ENCODE measurements at places on chromosomes 4 and X.

GRCh38 chr4:148842843-148843242 lies 400.6 kb upstream of the NR3C2 start:
- no peaks in the 10 kb centered on the region for H3K27me3 ChIP-seq
- H3K27ac ChIP-seq: no peak overlapping the region
- no peaks in the 10 kb centered on the region for H3K4me1 ChIP-seq
- H3K4me3 ChIP-seq: no peak overlapping the region
- H3K36me3 ChIP-seq: no peaks in the 10 kb centered on the region

GRCh38 chr4:93996895-93997294 lies 168.3 kb downstream of the ATOH1 start:
- H3K36me3 ChIP-seq: no peaks in the 10 kb centered on the region
- no peak overlapping the region for H3K27ac ChIP-seq
- no peak overlapping the region for H3K4me3 ChIP-seq
- DNase-seq: no peak
- H3K27me3 ChIP-seq: no peaks in the 10 kb centered on the region

- no peaks in the 10 kb centered on the region for H3K27me3 ChIP-seq
- no peak overlapping the region for H3K4me3 ChIP-seq
- no peak overlapping the region for H3K27ac ChIP-seq
- no peak for DNase-seq
- no peaks in the 10 kb centered on the region for H3K4me1 ChIP-seq
- H3K36me3 ChIP-seq: no peaks in the 10 kb centered on the region
These were observed 98.2 kb upstream of the PRKX start for GRCh38 chrX:3811331-3812311.

DNA sequence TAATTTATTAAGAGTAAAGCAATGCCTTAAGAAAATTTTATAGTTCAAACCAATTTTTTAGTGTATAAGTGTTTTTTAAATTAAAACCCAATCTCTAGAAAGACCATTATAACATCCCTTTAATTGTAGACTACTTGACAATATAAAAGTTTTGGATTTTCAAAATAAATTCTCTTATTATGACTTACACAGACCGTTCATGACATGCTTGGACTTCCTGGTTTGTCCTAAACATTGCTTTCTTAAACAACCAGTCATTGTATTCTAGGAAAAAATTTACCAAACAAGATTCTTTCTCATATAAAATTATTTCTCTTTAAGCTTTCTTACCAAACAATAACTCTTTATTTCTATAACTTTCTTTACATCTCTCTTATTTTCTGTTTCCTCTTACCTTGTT lies 49.0 kb upstream of the CXorf51A start:
- no peak overlapping the region for H3K27ac ChIP-seq
- H3K4me3 ChIP-seq: no peak overlapping the region
- H3K36me3 ChIP-seq: no peaks in the 10 kb centered on the region
- no peaks in the 10 kb centered on the region for H3K27me3 ChIP-seq
- H3K4me1 ChIP-seq: no peaks in the 10 kb centered on the region

DNA sequence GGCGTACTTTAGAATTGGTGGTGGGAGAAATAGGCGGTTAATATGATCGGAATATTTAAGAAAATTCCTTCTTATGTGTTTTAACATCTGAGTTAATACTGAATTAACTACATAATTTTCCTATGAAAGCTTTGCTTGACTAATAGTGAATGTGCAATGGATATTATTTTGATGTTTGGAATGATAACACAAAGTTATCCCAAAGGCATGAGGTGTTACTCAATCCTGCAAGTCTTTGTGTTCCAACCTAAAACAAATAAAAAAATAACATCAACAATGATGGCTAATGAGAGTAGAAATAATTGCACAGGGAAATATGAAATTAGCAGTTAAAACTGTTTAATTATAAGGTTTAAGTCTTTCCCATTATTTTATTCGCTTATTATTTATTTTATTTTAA lies 183.6 kb upstream of the ARSJ start:
- no peak overlapping the region for H3K27ac ChIP-seq
- H3K36me3 ChIP-seq: no peaks in the 10 kb centered on the region
- H3K4me3 ChIP-seq: no peak overlapping the region
- H3K4me1 ChIP-seq: no peaks in the 10 kb centered on the region
- DNase-seq: no peak

GRCh38 chrX:69051901-69052300 lies 113.4 kb downstream of the PJA1 start:
- H3K27me3 ChIP-seq: no peaks in the 10 kb centered on the region
- no peak overlapping the region for H3K27ac ChIP-seq
- H3K36me3 ChIP-seq: no peaks in the 10 kb centered on the region

GRCh38 chrX:146351620-146352019 lies 458.0 kb upstream of the CXorf51B start:
- H3K27ac ChIP-seq: no peak overlapping the region
- H3K4me1 ChIP-seq: no peaks in the 10 kb centered on the region
- H3K27me3 ChIP-seq: no peaks in the 10 kb centered on the region
- H3K4me3 ChIP-seq: no peak overlapping the region

GRCh38 chr4:41541687-41542094 lies 3.7 kb downstream of the LIMCH1 start:
- DNase-seq: no peak
- H3K36me3 ChIP-seq: no peaks in the 10 kb centered on the region
- H3K4me3 ChIP-seq: peak overlapping the region; percentile 39
- peak overlapping the region; percentile 72 for H3K27ac ChIP-seq
- peaks cover 50% of the 10 kb centered on the region for H3K4me1 ChIP-seq

DNA sequence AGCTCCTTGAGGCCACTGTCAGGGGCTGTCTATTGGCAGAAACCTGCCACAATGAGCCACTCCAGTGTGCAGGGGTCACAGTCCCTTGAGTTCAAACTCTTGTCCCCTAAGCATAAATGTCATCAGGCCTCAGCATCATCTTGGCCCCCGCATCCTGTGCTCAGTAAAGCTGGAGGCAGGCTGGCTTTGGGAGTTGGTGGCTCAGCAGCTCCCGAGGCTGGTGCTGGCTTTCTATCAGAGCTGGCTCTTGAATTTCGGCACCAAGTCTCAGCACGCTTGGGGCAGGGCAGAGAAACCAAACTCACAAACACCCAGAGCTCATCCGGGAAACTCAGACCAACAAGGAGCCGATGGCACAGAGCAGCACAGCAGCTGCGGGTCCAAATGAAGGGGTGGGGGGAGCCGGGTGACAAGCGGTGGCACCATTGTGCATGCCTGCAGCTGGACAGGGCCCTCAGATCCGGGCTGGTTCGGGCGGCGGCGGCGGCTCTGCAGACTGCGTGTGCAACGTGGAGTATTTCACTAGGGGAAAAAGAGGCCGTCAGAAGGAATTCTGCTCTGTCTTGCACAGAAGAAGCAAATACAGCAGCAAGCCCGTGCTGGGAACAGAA lies 75.5 kb downstream of the MTMR1 start:
- H3K4me1 ChIP-seq: no peaks in the 10 kb centered on the region
- H3K27ac ChIP-seq: no peak overlapping the region
- DNase-seq: no peak
- no peaks in the 10 kb centered on the region for H3K36me3 ChIP-seq
- no peaks in the 10 kb centered on the region for H3K27me3 ChIP-seq

DNA sequence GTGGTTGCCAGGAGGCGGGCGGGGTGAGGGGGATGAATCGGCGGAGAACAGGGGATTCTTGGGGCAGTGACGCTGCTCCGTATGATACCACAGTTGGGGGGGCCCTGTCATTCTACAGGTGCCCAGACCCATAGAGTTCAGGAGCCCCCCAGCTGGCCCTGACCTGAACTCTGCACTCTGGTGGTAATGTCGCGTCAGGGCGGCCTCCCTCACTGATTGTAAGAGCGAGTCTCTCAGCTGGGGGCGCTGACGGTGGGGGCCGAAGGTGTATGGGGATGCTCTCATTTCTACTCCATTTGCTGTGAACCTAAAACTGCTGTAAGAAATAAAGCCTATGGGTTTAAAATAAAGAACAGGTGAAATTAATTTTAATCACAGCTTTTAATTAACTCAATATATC lies 91.8 kb upstream of the PSAPL1 start:
- H3K36me3 ChIP-seq: no peaks in the 10 kb centered on the region
- no peak overlapping the region for H3K27ac ChIP-seq
- no peak overlapping the region for H3K4me3 ChIP-seq

DNA sequence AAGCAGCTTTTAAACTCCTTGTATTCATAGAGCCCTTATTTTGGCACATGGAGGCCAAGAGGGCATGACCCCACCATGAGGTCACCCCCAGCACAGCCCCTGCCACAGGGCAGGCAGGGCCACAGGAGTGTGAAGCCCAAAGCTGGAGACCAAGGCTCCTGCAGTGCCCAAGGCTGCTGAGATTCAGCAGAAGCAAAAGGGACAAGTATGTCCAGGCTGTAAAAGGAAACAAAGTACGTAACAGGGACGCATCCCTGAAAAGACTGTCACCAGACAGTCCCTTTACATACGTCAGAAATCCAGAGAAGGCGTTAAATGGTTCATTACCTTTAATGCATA lies 18.9 kb downstream of the GAK start:
- peaks cover 20% of the 10 kb centered on the region for H3K4me1 ChIP-seq
- no peak overlapping the region for H3K4me3 ChIP-seq
- no peaks in the 10 kb centered on the region for H3K27me3 ChIP-seq
- H3K27ac ChIP-seq: no peak overlapping the region
- peak; percentile 39 for DNase-seq

- H3K4me3 ChIP-seq: no peak overlapping the region
- no peaks in the 10 kb centered on the region for H3K36me3 ChIP-seq
- no peaks in the 10 kb centered on the region for H3K27me3 ChIP-seq
- DNase-seq: no peak
- H3K27ac ChIP-seq: no peak overlapping the region
These were observed 25.2 kb downstream of the NYX start for GRCh38 chrX:41472231-41472815.

DNA sequence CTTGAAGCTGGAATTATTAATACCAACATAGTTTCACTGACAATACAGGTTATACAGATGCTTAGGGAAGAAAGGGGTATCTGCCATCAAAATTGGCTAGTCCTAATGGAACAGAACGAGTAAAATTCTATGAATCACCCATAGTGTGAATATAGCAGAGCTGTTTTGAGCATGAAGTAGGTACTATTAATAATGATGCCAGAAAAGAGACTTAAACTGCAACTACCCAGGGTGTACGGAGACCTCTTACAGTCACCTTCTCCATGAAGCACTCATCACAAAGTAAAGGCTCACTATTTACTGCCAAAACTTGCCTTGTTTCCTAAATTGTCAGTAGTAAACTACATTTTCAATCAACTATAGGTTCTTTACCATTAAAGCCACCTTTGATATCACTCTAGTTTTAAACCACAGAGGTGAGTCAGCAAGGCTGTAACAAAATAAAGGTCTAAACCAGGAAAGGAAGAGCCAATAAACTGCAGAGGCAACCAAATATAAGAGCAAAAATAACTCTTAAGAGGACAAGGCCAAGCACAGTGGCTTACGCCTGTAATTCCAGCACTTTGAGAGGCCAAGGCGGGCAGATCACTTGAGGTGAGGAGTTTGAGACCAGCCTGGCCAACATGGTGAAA lies 114.4 kb downstream of the FRYL start:
- H3K4me3 ChIP-seq: no peak overlapping the region
- H3K36me3 ChIP-seq: no peaks in the 10 kb centered on the region
- no peak for DNase-seq
- peaks cover 20% of the 10 kb centered on the region for H3K4me1 ChIP-seq

DNA sequence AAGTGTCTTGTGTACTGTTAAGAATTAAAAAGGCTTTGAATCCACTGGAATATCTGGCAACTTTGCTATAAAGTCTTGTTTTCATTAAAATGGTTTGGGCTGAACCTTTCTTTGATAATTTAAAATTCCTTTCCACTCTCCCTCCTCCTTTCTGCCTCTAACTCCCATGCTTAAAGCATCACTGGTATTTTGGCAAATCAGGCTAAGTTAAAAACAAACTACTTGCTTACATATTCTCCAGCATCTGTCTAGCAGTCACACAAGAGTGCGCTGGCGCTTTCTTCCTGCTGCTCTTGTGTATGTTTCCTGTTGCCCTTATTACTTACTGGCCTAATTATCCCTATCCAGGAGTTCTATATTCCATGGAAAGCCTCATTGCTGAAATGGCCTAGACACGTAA lies 136.6 kb downstream of the VEGFC start:
- no peak for DNase-seq
- H3K4me1 ChIP-seq: no peaks in the 10 kb centered on the region
- H3K4me3 ChIP-seq: no peak overlapping the region
- H3K27ac ChIP-seq: no peak overlapping the region

GRCh38 chr4:81698538-81699296 lies 227.0 kb upstream of the RASGEF1B start:
- DNase-seq: no peak
- no peaks in the 10 kb centered on the region for H3K36me3 ChIP-seq
- H3K27me3 ChIP-seq: no peaks in the 10 kb centered on the region
- no peak overlapping the region for H3K27ac ChIP-seq

GRCh38 chr4:41374490-41374889 lies 117.8 kb downstream of the UCHL1 start:
- no peak overlapping the region for H3K27ac ChIP-seq
- no peak for DNase-seq
- H3K27me3 ChIP-seq: no peaks in the 10 kb centered on the region
- H3K4me1 ChIP-seq: peaks cover 16% of the 10 kb centered on the region
- no peak overlapping the region for H3K4me3 ChIP-seq

DNA sequence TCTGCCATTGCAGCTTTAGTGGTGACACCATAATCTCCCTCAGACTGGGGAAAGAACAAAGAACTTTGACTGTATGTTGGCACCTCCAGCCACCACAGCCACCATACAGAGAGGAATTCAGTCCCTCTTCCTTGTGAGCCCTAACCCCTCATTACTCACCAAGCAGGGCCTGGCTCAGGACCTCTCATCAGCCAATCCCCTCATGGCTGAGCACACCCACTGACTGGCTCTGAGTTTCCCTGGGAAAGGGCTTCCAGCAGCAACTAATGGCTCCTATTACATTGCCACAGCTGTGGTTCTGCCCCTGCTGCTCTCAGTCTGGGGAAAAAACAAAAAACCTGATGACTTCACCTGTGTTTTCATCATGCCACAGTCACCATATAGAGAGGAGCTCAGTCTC lies 1482.6 kb downstream of the FAM133A start:
- H3K27me3 ChIP-seq: no peaks in the 10 kb centered on the region
- no peak overlapping the region for H3K4me3 ChIP-seq
- H3K27ac ChIP-seq: no peak overlapping the region
- no peaks in the 10 kb centered on the region for H3K36me3 ChIP-seq

- H3K4me1 ChIP-seq: peaks cover 17% of the 10 kb centered on the region
- no peaks in the 10 kb centered on the region for H3K36me3 ChIP-seq
- DNase-seq: no peak
- H3K27ac ChIP-seq: no peak overlapping the region
- no peaks in the 10 kb centered on the region for H3K27me3 ChIP-seq
These were observed 80.0 kb downstream of the SH3KBP1 start for GRCh38 chrX:19807414-19807813.

- peaks cover 26% of the 10 kb centered on the region for H3K27me3 ChIP-seq
- DNase-seq: peak; percentile 75
- peak overlapping the region; percentile 52 for H3K4me3 ChIP-seq
- H3K27ac ChIP-seq: peak overlapping the region; percentile 89
- peaks cover 3% of the 10 kb centered on the region for H3K4me1 ChIP-seq
These were observed 1.4 kb upstream of the SLC34A2 start for GRCh38 chr4:25654031-25654970.
